ENCODE measurements at places on chromosomes 3 and 15.

DNA sequence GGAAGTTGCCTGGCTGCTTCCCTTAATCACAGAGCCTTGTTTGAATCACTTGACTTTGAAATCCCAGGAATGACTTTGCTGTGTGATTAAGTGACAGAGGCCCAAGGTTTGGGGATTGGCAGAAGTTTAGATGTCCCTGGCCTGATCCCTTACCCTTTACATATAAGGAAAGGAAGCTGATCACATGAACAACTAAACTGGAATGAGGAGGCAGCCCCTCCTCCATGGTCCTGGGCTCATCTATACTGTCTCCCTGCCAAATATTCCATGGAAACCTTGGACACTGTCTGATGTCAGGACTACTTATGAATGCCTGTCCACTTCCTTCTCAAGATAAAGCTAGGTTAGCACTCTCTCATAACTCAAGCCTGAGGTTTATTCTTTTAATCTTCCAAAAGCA is 181.3 kb upstream of the CTDSPL start:
- DNase-seq = no peak

DNA sequence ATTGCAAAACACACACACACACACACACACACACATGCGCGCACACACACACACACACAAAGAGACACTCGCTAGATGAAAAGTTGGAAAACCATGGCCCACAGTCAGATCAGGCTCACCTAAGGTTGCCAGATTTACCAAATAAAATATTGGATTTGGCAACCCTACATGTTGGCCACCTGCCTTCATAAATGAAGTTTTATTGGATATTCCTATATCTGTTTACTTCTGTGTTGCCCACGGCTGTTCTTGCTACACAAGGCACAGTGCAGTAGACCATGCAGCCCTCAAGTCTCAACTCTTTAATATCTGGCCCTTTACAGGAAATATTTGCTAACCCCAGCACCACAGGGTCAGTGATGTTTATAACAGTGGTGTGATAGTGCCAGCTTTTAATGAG is 445.0 kb upstream of the PROK2 start:
- no peak for DNase-seq

DNA sequence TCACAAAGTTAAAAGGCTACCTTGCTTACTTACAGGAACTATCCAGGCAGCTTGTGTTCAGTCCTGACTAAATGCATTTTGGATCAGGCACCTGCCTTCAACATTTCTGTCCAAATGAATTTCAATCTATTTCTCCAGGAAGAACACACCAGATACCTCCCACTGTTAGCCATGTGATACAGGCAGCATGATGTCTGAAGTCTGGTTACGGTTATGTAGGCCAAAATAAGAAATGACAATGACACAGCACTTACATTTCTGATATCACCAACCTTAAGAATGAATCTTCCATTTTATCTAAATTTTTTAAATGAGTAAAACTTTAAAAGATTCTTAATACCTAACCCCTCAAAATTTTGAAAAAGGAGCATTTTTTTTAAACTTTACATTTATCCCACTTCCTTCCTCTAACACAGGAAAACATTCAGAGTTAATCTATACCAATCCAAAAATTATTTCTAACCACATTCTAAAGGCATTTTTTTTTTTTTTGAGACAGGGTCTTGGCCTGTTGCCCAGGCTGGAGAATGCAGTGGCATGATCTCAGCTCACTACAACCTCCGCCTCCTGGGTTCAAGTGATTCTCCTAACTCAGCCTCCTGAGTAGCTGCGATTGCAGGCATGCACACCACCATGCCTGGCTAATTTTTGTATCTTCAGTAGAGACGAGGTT is at the start of gene MAP4:
TSS of gene MAP4 (minus strand) at position 116 of the 673 bp plus-strand sequence. CDS start 17,556 bp downstream, outside the sequence.
- DNase-seq = no peak

DNA sequence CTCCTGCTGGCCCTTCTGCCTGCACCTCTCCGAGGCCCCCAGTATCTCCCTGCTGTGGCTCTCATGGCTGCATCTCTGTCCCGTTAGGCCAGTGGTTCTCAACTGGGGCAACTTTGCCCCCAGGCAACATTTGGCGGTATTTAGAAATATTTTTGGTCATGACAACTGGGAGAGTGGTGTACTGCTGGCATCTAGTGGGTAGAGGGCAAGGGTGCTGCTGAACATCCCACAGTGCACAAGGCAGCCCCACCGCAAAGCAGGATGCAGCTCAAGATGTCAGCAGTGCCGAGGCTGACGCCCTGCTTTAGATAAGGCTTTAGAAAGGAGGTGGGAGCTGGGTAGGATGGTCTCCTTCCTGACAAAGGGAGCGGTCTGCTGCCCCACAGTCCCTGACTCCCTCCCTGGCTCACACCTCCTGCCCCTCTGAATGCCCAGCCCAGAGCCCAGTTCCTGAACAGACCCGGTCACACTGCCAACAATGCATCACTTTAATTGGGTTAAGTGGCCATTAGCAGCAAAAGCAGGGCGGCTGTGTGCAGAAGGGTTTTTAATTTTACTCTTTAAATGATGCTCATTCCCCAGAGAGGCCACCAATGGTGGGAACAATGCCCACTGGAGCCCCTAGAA is 68.8 kb upstream of the TMEM115 start:
- DNase-seq = peak; percentile 55

DNA sequence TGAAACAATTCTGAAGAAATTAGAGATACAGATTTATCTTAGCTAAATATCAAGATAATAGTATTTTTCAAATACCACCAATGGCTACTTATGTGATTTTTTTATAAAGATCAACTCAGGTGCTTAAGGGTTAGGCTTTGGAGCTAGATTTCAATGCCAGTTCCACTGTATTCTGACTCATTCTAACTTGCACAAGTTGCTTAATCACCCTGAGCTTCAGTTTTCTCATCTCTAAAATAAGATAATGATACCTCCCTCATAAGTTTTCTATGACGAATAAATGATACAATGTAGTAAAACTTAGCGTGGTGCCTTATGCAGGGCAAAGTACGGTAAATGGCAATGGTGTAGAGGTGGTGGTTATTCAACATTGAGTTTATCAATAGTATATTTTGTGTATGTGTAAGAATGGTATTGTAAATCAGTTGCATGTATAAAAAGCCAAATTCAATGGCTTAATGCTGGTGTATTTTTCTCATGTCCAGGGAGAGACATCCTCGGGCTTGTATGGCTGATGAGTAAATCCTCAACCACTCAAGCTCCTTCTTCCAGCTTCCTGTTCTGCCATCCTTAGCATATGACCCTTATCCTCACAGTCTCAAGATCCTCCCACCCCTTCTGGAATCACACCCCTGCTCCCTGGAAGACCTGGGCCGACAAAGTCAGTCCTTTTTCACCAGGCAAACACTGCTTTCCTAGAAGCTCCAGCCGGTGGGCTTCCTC is 505.9 kb upstream of the CFAP20DC start:
- DNase-seq = no peak

DNA sequence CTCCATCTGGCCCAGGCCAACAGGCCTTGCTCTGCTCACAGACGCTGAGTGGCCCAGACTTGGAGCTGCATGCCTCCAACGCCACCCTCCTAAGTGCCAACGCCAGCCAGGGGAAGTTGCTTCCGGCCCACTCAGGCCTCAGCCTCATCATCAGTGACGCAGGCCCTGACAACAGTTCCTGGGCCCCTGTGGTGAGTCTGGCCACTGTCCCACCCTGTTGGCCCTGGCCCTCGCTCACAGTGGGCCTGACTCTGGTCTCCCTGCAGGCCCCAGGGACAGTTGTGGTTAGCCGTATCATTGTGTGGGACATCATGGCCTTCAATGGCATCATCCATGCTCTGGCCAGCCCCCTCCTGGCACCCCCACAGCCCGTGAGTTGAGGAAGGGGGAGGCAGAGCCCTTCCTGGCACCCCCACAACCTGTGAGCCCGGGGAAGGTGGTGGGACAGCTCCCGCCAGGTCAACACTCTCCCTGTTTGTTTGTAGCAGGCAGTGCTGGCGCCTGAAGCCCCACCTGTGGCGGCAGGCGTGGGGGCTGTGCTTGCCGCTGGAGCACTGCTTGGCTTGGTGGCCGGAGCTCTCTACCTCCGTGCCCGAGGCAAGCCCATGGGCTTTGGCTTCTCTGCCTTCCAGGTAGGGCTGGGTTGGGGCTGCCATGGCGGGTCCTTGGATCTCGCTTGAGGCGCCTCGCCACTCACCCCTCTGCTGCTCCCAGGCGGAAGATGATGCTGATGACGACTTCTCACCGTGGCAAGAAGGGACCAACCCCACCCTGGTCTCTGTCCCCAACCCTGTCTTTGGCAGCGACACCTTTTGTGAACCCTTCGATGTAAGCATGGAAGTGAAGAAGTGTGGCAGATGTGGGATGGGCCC is 10.0 kb downstream of the NT5DC2 start:
- no peak for DNase-seq

- DNase-seq = peak; percentile 85
Measured at GRCh38 chr3:52705688-52706686, at the start of the genes GLT8D1 and SPCS1. Gene GLT8D1, minus strand, starts transcription at chr3:52705791. Its CDS starts 5,331 bp downstream, at chr3:52700460. Gene SPCS1, plus strand, starts transcription at chr3:52706106. Its CDS starts 141 bp downstream, at chr3:52706247.

GRCh38 chr3:194661946-194662345 is 10.0 kb downstream of the LSG1 start:
- DNase-seq = no peak

GRCh38 chr3:125206934-125207333 is 5.6 kb downstream of the SLC12A8 start:
- DNase-seq = no peak

DNA sequence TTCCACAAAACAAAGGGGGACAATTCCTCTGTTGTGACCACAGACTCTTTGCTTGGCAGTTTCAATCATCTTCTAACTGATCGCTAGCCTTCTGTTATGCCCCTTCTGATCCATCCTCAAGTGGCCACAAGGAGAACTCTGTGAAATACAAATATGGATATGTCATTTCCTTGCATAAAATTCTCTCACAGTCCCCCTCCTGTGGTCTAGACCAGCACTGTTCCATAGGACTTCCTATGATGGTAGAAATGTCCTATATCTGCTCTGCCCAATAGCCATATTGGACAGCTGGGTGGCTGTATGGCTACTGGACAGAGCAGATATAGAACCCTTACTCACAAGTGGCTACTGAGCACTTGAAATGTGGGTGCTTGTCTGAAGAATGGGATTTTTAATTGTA is 25.9 kb upstream of the SNRK start:
- no peak for DNase-seq

- no peak for DNase-seq
Measured at GRCh38 chr3:71285086-71285485, 298.4 kb downstream of the FOXP1 start.

DNA sequence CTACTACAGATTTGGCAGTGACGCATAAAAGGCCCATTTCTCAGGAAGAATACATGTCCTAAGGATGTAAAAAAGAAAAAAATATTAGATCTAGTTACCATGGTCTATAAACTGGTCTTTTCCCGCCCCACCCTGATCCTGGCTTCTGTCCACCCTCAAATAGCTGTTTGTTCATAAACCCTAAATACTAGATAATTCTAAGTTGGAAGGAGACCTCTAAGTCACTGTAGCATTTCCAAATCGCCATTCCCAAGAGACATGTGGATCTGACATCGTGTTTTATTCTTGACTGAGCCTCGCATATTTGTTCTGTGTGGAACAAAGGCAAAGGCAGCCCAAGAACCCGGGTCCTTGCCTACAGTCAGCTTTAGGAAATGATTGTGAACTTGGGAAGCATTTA is 49.0 kb downstream of the LMCD1 start:
- DNase-seq = no peak

DNA sequence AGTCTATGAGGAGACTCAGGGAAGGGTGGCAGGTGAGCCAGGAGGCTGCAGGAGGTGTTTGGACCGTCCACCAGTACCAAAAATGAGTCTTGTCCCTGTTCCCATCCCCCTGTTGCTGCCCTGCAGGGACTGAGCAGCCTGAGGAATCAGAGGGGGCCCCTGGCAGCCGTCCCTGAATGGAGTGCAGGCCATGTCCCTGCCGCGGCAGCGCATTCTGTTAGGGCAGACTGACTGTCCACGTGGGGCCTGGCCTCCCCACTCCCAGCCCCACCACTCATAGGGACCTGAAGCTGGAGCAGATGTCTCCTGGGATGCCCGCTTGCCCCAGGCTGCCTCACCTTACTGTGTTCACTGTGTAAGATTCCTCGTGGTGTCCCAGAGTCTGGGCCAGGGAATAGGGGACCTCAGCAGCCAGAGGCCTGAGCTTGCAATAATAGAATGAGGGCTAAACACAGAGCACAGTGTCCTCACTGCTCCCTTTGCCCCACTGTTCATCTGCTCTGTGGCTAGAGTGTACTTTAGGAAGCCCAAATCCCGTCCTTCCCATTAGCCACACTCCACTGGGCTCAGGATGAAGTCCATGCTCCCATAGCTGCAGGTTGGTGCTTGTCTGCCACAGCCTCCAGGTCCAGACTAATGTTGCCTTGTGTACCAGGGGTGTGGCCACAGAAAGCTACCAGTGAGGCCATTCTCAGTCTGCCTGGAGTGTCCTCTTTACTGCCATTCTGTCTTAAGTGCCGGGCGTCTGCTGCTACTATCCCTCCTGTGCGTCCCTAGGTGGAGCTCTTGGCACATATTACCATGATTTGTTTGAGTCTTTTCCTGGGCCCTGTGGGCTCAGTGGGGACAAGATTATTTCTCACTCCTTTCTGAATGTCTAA is 63.2 kb downstream of the HCN4 start:
- no peak for DNase-seq

All from CD4-positive, alpha-beta T cell treated with Interleukin-15 for 1 hour (primary cell).